ENCODE measurements at places on chromosomes 3 and 15.

GRCh38 chr15:96340598-96341512 lies 10.4 kb downstream of the NR2F2 start:
- no peak for DNase-seq

DNA sequence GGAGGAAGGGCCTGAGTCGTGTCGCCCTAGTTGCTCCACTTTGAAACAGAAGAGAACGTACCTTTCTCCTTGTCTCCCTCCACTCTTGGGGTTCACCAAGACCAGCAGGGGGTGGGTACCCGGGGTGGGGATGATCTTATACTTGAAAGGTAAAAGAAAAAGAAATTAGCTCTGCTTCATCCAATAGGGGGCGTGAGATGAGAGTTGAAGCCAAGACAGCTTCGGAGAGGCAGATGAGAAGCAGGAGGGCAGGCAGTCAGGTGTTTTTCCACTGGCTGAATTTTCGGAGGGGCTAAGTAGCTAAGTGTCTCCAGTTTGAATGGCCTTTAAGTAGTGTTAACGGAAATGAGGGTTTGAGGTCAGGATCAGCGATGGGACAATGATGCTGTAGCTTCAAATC lies 100.4 kb downstream of the DGKG start:
- no peak for DNase-seq

DNA sequence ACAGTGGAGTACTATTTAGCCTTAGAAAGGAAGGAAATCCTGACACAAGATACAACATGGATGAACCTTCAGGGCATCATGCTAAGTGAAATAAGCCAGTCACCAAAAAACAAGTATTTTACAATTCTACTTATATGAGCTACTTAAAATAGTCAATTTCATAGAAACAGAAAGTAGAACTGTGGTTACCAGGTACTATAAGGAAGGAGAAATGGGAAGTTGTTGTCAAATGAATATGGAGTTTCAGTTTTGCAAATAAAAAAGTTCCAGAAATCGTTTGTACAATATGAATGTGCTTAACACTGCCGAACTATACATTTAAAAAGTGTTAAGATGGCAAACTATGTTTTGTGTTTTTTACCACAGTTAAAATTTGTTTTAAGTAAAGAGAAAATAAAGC lies 26.8 kb downstream of the TRANK1 start:
- no peak for DNase-seq

- DNase-seq = no peak
Measured at GRCh38 chr15:75362642-75363249, 5.7 kb downstream of the MAN2C1 start.

DNA sequence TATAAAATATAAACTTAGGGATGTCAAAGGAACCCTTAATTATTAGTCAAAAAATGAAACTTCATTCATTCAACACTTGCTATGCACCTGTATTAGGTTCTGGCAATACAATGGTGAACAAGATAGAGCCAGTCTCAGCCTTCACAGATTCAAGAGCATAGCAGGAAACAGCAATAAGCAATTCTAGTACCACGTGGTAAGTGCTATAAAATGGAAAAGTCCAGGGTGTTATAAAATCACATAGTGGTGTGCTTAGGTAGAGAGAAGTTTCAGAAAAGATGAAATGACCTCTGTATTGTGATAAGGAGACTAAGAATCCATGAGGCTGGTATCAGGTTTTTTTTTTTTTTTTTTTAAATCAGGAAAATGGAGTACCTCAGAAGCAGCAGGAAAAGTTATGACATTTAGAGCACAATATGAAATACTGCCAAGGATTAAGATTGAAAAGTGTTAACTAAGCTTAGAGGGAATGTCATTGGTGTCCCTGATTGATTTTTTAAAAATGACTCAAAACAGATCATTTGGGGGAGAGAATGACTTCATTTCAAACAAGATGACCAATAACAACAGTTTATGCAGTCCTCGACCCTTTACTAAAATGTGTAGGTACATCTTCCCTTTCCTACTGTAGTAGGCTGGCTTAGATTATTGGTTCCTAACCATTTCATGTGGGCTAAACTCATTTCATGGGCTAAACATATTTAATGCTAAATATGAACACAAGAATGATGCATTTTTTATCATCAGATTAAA lies 5.0 kb downstream of the TOMM70 start:
- DNase-seq = no peak

- DNase-seq = no peak
Measured at GRCh38 chr3:105606016-105606415, 239.3 kb downstream of the ALCAM start.

GRCh38 chr3:21979706-21980105 lies 228.7 kb upstream of the ZNF385D start:
- no peak for DNase-seq

DNA sequence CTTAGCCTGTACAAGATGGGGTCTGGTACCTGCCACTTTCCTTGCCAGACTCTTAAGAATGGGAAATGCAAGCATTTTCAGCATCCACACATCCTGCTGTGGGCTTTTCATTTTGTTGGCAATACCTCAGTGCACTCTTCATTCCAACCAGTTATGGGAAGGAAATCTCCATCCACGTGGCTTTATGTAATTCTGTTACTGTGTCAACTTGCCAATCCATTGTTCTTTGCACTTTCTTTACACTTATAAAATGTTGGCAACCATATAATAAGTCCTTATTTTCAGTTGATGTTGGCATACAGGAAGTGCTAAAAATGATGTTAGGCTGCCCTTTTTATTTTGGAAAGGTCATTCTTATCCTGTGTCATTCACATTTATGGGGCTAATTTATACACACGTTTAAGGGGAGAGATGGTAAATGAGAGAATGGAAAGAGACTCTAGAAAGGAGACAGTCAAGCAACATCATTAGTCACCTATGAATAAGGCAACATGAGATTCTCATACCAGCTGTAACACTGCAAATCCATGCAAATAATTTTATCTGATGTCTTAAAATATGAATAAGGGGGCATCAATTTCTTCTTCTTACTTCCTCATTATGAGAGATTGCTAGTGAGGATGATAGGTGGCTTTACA lies 238.7 kb downstream of the CHST2 start:
- DNase-seq = no peak

DNA sequence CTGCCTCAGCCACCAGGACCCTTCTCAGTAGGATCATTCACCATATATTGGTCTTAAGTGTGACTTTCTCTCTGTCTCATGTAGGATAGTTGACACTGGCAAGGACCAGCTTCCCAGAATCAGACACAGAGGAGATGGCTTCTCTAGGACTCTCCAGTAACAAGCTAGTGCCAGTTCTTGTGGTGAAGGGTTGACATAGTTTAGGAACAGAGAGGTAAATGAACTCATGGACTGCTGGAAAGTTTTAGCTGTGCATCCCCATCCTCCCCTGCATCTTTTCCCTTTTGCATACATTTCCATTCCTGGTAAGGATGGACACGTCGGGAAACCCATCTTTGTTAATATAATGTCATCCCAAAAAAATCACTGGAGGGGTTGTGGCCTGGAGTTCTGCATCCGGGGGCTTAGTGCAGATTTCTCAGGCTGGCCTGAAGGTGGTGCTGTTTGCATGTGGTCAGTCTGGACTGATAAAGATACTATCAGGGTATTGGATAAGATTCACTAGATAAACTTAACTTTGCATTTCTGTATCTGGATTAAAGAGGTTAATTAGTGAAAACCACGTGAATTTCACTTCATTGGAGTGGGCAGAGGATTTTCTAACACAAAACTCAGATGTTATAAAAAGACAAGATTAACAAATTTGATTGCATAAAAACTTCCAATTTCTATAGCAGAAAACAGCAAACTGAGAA lies 110.8 kb downstream of the TBC1D2B start:
- no peak for DNase-seq

DNA sequence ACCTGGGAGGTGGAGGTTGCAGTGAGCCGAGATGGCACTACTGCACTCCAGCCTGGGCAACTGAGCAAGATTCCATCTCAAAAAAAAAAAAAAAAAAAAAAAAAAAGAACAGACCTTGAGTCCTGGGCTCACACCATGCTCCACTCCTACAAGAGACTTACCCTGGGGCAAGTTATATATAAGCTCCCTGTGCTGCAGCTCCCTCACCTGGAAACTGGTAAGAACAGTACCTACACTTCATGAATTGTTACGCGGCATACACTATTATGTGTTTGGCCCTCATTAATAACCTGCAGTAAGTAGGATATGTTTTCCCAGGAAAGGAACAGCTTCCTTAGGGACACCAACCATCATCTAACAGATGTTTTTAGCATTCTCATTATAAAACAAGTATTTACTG lies 119.6 kb downstream of the FMN1 start:
- DNase-seq = no peak

DNA sequence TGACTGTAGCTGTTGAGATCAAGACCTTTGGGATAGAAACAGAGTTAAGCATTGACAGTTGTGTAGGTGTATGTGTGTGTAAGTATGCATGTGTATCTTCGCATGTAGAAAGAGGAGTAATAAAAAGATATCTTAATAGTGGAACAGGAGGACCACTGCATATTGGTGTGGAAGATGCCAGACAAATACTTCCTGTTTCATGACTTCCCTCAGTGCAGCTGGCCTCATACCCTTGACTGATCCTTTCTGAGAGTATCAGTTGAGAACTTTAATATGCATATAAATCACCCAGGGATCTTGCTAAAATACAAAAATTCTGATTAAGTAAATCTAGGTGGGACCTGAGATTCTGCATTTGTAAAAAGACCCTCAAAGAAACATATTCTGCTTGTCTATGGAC lies 8.5 kb upstream of the ZBED2 start:
- no peak for DNase-seq

DNA sequence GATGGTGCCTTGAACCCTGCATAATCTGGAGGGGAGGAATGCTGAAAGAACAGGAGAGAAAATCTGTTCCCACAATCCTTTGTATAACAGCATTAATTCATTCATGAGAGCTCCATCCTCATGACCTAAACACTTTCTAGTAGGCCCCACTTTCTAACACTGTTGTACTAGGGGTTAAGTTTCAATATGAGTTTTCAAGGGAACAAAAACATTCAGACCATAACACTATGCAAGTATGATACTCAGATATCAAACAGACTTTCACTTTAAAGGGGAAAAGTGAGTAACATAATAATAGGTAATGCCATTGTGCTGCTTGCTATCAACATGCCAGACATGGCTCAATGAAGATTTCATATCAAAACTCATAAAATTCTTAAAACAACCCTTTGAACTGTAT lies 32.4 kb upstream of the PLSCR2 start:
- no peak for DNase-seq

DNA sequence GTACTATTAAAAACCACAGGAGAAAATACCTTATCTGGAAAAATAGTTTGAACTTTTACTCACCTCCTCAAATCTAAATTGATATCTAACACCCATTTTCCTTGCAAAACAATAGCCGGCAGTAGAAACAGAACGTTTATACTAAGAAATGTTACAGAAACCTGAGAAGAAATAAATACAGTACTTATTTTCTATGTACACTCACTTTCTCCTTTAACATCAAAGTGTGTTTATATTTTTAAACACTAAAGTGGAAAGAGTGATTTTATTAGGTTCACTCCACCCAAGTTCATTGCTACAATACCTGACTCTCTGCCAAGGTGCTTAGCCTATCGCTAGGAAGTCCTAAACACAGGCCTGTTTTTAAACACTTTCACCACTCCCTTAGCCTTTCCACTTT lies 87.8 kb upstream of the TJP1 start:
- DNase-seq = no peak

- no peak for DNase-seq
Measured at GRCh38 chr3:43349716-43350115, 63.4 kb downstream of the SNRK start.

GRCh38 chr3:155658671-155659261 lies 86.1 kb downstream of the PLCH1 start:
- no peak for DNase-seq

DNA sequence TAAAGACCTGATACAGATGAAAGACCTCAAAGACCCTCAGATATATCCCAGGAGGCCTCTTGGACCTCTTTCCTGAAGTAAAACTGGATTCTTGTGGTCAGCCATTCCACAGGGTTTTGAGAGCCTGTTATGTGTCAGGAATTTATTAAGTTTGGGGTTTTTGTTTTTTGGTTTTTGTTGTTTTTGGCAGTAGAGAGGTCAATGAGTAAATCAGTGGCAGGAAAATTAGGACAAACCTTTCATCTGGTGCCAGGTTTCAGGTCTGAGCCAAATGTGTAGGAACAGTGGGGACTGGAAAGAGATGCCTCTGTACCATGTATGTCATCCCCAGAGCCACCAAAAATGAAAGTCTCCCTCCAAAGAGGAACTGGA lies 520.4 kb upstream of the MDFIC2 start:
- DNase-seq = no peak

DNA sequence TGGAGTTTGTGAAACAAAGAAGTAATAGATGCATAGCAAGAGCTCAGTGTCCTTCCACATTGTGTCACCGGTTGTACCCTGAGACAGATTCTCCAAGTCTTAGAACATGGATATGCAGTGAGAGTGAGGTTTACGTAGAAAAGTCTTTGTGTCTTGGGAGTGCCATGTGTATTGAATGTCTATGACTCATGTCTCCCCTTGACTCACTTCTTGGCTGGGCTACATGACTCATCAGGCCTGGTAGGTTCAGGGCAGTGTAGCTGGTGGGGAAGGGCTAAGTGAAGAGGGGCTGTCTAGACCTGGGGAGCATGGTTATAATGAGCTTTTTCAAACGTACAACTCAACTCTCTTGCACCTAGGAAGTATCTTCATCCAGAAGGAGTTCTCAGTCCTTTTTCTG lies 167.4 kb downstream of the GAP43 start:
- DNase-seq = no peak

DNA sequence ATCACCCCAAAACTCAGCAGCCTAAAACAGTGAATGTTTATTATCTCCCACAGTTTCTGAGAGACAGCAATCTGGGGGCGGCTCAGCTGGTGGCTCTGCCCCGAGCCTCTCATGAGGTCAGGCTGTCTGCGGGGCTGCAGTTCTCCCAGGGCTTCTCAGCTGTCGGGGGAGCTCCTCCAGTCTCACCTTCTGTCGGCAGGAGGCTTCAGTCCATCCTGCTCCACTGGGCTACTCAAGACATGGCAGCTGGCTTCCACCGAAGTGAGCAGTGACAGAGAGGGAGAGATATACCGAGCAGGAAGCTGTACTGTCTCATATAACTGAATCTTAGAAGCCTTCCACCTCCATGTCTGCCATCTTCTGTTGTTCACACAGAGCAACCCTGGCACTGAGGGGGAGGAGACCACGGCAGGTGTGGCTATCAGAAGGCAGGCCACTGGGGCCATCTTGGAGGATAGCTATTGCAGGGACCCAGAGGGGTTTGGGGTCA lies 72.8 kb upstream of the ITGA11 start:
- DNase-seq = no peak

GRCh38 chr3:64187065-64187959 lies 38.0 kb downstream of the PRICKLE2 start:
- DNase-seq = peak; percentile 85
